ENCODE measurements at places on chromosomes 12 and 14.

DNA sequence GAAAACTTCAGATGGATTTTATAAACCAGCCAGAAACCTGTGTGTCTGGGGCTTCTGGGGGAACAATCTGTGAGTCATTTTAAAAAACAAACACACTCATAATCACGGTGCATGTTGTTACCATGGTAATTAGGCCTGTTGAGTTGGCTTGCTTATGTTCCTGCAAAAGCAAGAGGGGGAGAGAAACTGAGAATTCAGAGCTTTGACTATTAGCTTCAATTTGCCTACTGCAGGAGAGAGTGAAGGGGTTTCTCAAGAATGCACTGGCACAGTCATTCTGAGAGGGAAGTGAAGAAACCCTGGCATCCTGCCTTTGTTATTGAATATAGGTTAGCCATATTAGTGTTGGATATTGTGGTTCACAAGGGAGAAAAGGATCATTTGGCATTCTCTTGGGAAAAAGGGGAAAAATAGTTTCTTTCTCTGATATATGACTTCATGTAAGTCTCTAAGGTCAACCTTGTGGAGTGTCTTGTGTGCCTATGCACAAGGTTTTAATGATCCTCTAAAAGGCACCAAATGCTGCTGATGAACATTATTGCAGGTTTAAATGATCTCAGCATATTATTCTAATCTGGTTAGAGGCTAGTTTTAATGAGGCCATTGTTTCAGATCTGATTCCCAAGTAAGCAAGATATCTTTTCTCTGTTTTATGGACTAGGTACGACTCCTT is 12.9 kb downstream of the GNG2 start:
- DNase-seq = peak; percentile 45

DNA sequence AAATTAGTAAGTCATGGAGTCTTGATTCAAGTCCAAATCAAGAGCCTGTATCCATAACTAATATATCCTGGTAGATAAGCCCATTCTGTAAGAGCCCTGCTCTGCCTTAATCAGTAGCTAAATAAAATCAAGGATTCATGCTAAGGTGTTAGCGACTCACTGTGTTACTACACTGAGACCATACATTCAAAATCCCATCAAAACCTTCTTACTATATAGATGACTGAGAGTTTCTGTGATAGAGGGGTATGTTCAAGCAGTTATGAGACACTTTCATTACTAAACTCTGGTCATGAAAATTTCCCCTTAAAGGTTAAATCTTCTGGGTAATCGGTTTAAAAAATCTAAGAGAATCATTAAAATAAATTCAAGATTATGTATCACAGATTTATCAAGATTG is 78.5 kb downstream of the MDGA2 start:
- no peak for DNase-seq

- no peak for DNase-seq
Observed at GRCh38 chr14:54189748-54190354, 207.0 kb upstream of the CDKN3 start.

DNA sequence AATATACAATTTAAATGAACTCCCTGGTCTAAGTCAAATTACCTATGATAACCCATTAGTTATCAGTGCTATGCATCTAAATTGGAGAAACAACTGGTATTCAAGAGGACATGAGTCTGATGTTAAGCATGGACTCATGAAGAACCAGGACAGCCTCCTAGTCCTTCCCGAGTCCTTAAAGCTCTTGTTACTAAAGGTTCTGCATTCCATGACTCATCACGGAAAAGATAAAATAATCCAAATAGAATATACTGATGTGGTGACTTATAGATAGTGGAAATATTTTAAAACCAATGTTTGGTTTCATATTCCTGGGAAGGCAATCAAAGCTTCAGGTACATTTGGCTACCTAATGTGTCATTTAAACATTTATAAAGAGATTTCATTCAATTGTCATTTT is 117.2 kb upstream of the PMCH start:
- no peak for DNase-seq

DNA sequence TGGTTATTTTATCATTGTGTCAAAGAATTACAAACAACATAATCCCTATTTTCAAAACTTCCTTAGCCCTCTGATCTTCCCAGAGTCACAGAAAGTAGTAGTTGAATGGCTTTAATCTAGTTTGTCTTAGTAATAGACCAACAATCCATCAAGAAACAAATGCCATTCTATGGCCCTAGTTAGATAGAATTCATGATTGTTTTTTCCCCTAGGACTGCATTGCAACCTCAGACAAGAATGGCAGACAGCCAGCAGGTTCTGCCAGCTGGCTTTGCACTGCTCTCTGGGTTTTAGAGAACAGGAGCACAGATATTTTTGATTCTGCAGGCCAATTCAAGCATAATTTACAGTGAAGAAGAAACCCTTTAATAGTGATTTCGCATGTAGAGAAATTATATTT is 33.8 kb downstream of the SYT1 start:
- DNase-seq = no peak

DNA sequence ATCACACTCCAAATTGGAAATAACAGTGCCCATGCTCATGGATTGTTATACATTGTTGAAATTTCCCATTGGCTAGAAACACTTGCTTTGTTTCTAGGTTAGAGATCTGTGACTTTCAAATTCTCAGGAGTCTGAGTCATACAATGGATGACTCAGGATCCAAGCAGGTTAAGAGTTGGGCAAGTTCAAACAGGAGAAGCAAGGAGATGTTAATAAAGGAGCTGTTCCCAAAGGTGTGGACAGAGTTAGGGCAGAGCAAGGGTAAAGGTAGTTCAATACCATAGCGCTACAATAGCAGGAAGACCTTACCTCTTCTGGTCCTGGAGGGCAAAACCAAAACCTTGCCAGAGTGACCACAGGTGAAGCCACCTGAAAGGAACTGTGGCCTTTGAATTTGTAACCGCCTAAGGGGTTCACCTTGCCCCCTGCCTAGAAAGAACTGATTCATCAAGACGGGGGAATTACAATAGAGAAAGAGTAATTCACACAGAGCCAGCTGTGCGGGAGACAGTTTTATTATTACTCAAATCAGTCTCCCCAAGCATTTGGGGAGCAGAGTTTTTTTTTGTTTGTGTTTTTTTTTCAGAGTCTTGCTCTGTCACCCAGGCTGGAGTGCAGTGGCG is 4.2 kb upstream of the AMN1 start:
- DNase-seq = peak; percentile 52

GRCh38 chr14:52835122-52835903 is 43.9 kb upstream of the GNPNAT1 start:
- no peak for DNase-seq

DNA sequence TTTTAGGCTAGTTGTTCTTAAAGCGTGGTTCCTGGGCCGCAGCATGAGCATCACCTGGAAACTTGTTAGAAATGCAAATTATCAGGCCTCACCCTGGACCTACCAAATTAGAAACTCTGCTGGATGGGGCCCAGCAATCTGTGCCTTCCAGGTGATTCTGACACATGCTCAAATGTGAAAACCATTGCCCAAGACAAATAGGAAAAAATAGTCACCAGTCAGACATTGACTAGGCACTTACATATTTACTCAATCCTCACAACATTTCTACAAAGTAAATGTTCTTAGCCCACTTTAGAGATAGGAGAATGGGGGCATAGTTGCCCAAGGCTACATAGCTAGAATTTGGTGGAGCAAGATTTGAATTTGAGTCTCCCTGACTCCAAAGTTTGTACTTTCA is 3.3 kb downstream of the CELA1 start:
- no peak for DNase-seq

GRCh38 chr12:57146092-57146491 is 1.3 kb downstream of the LRP1-AS start:
- no peak for DNase-seq

DNA sequence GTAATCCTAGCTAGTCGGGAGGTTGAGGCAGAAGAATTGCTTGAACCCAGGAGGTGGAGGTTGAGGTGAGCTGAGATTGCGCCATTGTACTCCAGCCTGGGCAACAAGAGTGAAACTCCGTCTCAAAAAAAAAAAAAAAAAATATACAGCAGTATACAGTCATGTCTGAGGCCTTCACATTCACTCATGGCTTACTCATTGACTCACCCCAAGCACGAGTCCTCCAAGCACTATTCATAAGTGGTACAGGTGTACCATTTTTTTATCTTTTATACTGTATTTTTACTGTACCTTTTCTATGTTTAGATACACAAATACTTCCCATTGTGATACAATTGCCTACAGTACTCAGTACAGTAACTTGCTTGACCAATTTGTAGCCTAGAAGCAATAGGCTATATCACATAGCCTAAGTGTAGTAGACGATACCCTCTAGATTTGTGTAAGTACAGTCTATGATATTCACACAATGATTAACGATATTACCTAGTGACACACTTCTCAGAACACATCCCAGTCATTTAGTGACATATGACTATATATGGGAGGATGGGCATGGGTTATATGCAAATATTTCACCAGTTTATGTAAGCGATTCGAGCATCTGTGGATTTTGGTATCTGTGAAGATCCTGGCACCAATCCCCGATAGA is 12.2 kb downstream of the LLPH start:
- DNase-seq = no peak

DNA sequence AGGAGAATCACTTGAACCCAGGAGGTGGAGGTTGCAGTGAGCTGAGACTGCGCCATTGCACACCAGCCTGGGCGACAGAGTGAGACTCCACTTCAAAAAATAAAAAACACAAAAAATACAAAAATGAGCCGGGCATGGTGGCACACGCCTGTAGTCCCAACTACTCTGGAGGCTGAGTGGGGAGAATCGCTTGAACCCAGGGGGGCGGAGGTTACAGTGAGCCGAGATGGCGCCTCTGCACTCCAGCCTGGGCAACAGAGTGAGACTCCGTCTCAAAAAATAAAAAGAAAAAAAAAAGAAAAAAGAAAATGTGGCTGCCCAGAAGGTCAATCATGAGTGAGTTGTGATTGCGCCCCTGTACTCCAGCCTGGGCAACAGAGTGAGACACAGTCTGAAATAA is 9.2 kb downstream of the DNAJC22 start:
- DNase-seq = no peak

DNA sequence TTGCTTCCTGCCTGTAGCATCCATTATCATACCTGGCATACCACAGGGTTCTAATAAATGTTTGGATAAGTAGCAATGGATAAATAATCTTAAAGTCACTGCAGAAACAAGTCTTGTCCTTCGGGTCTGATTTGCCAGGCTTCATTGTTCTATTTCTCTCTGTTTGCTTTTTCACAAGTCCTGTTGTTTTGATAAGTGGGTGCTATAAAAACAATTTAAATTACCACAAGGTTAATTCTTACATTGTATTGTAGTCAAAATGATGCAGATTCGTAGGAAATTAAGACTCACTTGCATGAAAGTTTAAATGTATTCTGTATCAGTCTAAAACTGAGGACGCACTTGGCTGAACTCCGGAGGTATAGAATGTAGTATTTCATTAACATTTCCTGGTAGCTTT is 429.9 kb downstream of the NELL2 start:
- no peak for DNase-seq

DNA sequence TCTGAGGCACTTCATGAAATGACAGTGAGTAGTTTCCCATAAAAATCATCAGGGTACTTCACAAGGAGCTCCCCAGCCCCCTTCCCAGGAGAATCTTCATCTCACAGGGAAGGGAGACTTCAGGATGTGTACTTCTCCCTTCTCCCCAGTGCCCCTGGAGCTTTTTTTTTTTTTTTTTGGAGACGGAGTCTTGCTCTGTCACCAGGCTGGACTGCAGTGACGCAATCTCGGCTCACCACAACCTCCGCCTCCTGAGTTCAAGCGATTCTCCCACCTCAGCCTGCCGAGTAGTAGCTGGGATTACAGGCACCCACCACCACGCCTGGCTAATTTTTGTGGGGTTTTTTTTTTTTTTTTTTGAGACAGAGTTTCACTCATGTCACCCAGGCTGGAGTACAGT is 10.4 kb downstream of the ITPK1 start:
- no peak for DNase-seq

- DNase-seq = no peak
Observed at GRCh38 chr12:50725011-50725942, 38.6 kb upstream of the ATF1 start.

GRCh38 chr14:37251775-37252174 is 54.0 kb downstream of the MIPOL1 start:
- no peak for DNase-seq

- no peak for DNase-seq
Observed at GRCh38 chr12:51188359-51189051, 15.6 kb upstream of the TFCP2 start.

GRCh38 chr14:58717813-58718212 is 80.1 kb downstream of the DACT1 start:
- no peak for DNase-seq

GRCh38 chr12:122138181-122138580 is 35.8 kb downstream of the IL31 start:
- DNase-seq = no peak

GRCh38 chr14:20415782-20416206 is 2.5 kb upstream of the TEP1 start:
- peak; percentile 17 for DNase-seq

GRCh38 chr12:89433634-89434033 is 81.3 kb upstream of the DUSP6 start:
- no peak for DNase-seq

DNA sequence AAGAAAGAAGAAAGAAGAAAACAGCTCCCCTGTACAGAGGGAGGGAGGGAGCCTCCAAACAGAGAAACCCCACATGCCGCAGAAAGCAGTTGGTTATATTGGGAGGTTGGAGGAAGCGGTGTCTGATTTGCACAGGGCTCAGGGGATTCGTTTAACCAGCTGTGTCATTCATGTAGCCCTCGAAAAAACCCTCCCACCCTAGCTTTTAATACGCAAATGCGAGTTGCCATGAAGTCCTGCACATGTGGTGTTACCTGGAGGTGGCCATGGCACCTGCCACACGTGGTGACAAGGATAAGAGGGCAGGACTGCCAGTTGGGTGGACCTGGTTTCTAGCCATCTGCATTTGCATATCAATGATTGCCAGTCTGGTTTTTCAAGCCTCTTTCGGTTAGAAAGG is 40.9 kb downstream of the TMEM30B start:
- DNase-seq = no peak

Measured in activated naive CD4-positive, alpha-beta T cell treated with Interleukin-2 at 50 U/mL for 16 hours (primary cell).